ENCODE measurements at places on chromosomes 4 and X. TPM values are rescaled to one million over a fixed set of nuclear protein-coding genes. Genes with fewer than 3 reads are reported as not detected.

STATH gene
- total RNA-seq = not detected

TMEM271 gene
- total RNA-seq = not detected

NLGN4X gene
- 0.21 TPM for total RNA-seq

MAGEA10 gene
- not detected for total RNA-seq

PLXNB3 gene
- total RNA-seq = 1.6 TPM

GAGE12E gene
- total RNA-seq = not detected

TCEAL5 gene
- not detected for total RNA-seq

VCX2 gene
- not detected for total RNA-seq

IGSF1 gene
- total RNA-seq = not detected

LYAR gene
- 74.3 TPM for total RNA-seq

S100G gene
- total RNA-seq = not detected

GABRA4 gene
- not detected for total RNA-seq

TGIF2LX gene
- not detected for total RNA-seq

PASD1 gene
- total RNA-seq = not detected

CT45A1 gene
- not detected for total RNA-seq

RNF175 gene
- 0.57 TPM for total RNA-seq

CDKL2 gene
- total RNA-seq = 0.62 TPM

NR3C2 gene
- 3.7 TPM for total RNA-seq

MAGEB2 gene
- total RNA-seq = not detected

RHOXF2 gene
- total RNA-seq = not detected

PRSS12 gene
- not detected for total RNA-seq
